ENCODE measurements at places on chromosomes 16 and 17. TPM values are rescaled to one million over a fixed set of nuclear protein-coding genes. Genes with fewer than 3 reads are reported as not detected.

Gene CIITA
- total RNA-seq, result 0.07 TPM

DNA sequence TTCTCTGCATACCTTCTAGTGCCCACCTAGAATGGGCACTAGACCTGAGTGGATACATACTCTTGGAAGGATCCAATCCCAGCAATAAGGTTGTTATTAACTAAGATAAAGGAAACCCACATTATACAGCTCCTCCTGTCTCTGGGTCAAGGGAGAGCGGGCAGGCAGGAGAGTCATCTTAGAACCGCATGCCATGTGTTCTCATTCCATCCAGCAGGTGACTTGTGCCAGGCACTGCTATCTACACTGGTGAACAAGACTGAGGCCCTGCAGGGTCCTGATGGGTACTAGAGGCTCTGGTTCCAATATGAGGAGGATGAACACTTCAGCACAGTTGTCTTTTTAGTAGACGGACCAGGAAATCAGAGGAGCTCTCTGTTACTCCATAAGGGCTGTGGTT, 5.9 kb upstream of the CD300H start:
- no peak for DNase-seq

DNA sequence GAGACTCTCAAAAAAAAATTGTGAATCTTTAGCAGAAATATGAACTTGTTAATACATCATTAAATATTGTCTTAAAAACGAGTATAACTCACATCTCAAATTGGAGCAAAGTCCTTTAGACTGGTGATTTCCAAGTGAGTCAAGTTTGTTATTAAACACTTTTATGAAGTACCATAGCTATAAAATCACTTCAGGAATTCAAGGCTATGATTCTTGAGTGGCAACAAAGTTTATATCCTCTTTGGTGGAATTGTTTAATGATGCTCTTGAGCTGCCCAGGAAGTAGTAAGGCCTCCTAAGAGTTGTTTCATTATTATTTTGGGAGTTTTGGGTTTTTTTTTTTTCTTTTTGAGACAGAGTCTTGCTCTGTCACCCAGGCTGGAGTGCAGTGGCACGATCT, 16.7 kb upstream of the BLMH start:
- no peak for DNase-seq

DNA sequence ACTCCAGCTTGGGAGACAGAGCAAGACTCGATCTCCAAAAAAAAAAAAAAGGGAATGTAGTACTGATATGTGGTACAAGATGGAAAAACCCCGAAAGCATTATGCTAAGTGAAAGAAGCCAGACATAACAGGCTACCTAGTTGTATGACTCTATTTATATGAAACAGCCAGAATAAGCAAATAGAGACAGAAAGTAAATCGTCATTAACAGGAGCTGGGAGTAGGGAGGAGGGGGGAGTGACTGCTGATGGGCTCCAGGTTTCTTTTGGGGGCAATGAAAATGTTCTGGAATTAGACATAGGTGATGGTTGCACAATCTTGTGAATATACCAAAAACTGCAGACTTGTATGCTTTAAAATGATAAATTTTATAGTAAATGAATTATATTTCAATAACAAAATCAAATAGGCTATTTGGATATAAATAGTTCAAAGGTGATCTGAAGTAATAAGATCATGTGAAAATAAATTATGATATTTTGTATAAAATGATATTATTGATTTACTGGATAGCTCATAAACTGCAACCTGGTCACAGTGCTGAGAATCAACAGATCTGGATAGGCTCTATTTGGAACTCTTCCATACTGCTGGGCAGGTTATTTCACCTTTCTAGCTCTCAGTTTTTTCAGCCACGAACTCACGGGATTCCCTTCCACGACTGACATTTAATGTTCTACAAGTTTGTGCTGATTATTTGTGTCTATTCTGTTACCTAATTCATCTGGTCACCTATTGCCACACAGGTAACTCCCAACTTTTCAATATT, 27.1 kb downstream of the ZNF652 start:
- no peak for DNase-seq

GRCh38 chr17:246226-246625, 64.8 kb upstream of the DOC2B start:
- no peak for DNase-seq

DNA sequence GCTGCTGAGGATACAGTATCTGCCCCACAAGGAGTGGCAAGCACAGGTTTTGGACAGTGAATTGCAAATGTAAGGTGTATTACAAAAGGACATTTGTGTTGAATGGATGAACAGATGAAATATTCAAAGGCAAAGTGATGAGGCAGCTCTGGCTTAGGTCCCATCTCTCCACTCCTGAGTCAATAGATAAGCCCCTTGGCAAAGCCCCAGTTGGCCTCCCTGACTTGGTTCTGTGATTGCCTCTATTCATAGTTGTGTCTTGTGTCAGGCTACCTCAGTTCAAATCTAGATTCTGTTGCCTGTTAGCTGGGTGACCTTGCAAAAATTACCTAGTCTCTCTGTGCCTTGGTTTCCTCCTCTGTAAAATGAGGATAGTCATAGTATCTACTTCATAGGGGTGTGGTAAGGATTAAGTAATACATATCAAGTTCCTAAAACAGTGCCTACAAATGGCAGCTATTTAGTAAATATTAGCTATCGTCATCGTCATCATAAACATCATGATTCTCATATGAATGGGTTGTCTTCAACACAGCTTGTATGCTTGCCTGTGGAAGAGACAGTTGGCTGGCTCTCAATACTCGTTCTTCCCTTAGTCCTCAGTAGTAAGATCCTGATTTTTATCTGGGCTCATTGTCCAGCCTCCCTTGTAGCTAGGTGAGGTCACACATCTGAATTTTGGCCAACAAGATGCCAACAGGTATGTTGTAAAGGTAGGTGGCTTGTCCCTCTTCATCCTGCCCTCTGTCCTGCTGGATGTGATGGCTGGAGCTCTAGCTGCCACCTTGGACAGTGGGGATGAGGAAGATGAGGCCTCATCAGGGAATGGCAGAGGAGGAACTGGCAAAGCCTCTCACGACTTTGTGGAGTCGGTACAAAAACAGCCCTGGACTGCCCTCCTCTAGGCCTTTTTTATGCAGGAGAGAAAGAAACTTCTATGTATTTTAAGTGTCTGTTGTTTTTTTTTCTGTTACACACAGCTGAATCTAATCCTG, 2.1 kb upstream of the MFAP4 start:
- DNase-seq, result no peak

- DNase-seq, result no peak
These were observed 17.7 kb upstream of the TOM1L1 start for GRCh38 chr17:54882950-54883349.

Gene CENPV
- total RNA-seq, result 51.0 TPM

GRCh38 chr17:7490144-7490543, 6.0 kb downstream of the POLR2A start:
- no peak for DNase-seq

DNA sequence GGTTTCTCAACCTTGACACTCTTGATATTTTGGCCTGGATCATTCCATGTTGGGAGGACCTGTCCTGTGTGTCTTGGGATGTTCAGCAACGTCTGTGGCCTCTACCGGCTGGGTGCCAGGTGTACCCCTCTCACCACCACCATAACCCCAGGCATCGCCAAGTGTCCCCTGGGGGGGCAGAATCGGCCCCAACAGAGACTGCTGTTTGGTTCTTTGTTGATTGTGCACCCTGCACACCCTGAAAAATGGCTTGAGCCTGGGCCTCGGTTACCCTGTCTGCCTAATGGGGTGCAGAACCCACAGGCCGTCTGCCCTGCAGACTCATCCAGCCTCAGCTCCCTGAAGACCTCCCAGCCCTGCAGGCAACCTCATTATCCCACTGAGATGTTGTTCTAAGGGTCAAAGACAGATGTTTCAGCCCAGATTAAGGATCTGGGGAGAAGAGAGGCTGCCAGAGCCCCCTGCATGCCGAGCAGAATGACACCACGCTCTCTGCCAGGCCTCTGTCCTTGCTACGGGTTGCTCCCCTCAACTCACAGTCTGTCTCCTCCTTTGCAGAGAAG, 9.2 kb downstream of the CACNG1 start:
- DNase-seq, result no peak

Gene SLC52A1
- 0.07 TPM for total RNA-seq

DNA sequence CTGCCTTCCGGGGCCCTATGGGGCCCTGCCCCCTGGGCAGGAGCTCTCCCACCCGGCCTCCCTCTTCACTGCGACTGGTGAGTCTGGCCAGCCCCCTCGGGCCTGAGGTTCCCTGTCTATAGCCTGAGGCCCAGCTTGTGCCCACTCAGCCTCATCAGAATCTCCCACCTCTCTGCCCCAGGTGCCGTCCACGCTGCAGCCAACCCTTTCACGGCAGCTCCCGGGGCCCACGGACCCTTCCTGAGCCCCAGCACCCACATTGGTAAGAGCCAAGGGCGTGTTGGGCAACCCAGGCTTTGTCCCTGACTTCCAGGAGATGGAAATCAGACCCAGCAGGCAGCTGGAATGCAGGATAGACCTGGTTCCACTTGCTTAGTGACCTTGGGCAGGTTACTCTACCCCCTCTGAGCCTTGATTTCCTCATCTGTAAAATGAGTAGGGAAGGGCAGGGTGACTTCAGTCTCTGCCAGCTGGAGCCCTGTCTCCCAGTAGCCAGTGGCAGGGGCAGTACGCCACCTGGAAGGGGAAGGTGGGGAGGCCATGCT, 9.2 kb downstream of the FBRS start:
- no peak for DNase-seq

DNA sequence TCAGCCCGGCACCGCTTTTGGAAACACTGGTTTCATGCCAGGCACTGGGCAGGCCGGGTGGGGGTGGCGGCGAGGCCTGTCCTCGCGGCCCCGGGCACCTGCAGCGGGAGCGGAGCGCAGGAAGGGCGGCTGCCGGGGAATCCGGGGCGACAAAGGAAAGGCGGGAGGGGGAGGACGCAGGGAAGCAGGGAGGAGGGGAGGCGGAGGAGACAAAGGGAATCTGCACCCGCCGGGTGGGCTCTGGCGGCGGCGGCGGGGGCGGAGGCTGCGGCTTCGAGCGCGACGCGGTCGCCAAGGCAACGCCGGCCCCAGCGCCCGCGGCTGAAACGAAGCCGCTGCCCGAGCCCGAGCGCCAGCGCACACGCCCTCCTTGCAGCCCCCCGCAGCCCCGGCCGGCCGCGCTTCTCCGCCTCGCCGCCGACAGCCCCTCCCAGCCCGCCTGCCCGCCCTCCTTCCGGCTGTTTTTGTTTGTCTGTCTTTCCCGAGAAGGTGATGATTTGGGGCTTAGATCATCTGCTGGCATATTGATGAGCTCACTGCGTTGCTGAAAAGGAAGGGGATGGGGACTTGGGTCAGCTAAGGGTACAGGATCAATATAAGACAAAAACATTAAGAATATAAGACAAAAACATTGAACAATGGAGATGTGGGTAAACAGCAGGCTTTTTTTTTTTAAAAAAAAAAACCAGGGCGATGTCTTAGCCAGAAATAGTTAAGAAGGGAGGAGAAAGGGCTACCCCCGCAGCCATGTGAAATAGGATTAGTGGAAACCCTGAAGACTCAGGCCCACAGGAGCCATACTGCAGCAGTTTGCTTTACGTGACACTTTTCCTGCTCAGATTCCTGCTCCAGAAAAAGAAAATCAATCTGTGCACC, 32.7 kb downstream of the CDK5R1 start:
- no peak for DNase-seq

Gene TBC1D3C
- not detected for total RNA-seq

DNA sequence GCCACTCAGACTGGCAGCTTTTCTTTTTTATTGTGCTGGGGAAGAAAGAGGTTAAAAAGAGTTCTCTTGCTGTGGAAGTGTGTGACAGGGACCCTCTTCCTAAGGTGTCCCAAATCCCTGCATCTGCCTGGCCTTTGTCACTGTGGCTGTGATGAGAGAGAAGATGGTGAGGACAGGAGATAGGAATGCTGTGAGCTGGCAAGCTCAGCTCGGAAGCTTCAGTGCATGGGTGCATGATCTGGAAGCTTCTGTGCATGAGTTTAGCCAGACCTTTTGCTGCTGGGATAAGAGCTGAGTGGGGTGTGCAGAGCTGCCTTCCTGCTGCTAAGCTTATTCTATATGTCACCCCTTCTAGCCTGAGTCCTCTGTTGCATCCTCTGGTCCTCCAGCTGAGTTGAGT, 103.3 kb upstream of the CACNG3 start:
- no peak for DNase-seq

GRCh38 chr17:7018331-7018964, 4.4 kb upstream of the BCL6B start:
- DNase-seq, result no peak

DNA sequence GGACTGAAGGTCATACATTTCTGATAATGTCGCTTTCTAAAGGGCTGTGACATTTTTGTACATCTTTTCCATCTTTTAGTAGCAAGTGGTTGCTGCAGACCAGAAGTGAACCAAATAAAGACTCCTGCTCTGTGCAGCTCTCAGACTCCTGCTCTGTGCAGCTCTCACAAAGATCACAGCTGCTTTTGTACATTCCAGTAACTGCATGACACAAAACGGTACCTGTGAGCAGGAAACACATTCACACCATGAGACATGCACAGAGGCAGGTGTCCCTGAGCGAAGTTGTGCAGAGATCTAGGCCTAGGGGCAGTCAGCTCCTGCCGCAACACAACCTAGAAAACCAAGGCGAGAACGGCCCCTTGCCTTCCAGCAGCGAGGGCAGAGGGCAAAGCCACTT, 67.5 kb downstream of the KLHDC4 start:
- no peak for DNase-seq

- DNase-seq, result no peak
These were observed 24.8 kb downstream of the RAD51D start for GRCh38 chr17:35094902-35095301.

Gene CBX2
- 9.5 TPM for total RNA-seq

Gene MYOCD
- not detected for total RNA-seq

DNA sequence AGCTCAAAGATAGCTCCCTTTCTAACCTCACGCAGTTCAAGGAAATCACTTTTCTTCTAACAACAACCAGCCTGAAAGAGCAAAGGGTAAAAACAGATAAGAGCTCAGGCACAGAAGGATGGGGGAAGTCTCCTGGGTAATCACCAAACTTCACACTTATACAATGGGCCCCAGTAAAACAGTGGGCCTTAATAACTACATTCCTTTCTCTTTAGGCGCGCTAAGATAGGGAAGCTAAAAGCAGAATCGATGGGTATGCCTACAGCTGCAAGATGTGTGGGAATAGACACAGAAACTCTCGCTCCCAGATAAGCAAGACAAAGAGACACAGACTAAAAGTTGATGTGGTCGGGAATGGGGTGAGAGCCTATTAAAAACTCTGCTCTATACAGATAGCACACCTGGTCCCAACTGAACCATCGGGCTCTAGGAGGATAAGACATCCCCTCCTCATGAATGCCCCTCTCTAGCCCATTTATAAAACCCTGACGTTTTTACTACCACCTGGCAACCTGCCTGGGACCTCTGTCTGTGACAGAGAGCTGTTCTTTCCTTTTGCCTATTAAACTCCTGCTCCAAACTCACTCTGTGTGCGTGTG, 826 bp downstream of the LYZL6 start:
- DNase-seq, result no peak

Gene ASGR2
- not detected for total RNA-seq
